GM20000 (cell line): ENCODE measurements at places on chromosomes 7 and 10.

GRCh38 chr7:99403764-99404163 is 4.6 kb downstream of the PDAP1 start:
- DNase-seq, result no peak

DNA sequence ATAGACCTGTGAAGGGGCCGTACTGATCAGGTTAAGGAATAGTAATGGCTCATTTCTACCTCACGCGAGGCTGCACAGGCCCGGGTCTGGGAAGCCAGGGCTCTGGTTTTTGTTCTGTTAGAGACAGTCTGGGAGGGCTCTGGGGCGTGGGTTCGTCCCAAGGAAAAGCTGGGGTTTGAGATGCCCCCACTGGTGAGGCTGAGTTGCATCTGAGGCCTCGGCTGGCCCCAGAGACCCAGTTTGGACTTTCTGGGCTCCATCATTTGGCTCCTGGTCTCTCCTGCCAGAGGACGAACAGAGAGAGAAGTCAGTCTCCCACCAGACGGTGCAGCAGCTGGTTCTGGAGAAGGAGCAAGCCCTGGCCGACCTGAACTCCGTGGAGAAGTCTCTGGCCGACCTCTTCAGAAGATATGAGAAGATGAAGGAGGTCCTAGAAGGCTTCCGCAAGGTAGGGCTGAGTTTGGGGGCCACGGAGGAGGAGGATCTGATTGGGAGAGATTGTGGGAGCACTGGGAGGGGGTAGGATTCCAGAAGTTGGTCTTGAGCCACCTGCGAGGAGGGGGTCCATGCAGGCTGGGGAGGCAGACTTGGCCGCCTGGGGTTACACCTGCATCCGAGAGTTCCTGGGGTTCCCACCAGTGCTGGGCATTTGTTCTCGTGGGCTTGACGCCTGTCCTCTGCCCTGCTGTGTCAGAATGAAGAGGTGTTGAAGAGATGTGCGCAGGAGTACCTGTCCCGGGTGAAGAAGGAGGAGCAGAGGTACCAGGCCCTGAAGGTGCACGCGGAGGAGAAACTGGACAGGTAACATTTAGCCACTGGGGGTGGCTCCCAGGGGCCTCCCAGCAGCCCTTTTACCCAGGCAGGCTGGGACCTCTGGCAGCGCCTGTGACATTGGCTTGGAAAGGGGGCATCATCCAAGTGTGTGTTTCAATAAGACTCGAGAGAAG is 22.5 kb upstream of the BTBD16 start:
- no peak for DNase-seq

DNA sequence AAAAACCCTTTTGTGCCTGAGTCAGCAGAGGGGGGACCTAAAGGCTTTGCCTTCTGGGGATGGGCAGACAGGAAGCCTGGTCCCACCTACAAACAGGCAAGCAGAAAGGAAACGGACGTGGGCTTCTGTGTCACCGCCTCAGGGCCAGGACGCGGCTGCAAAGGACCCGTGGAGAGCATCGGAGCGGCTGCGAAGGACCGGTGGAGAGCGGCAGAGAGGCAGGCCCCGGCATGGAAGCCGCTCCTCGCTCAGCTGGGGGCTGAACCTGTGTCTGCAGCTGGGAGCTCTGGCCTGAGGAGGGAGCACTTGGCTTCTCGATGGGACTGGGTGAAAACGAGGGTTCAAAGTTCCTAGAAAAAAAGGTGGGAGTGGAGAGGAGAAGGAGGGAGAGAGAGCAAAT is 125.4 kb upstream of the PPP2R2D start:
- DNase-seq, result no peak

- no peak for DNase-seq
These were observed 59.1 kb downstream of the ARID5B start for GRCh38 chr10:61960396-61961120.

GRCh38 chr7:102077081-102077480 is 209.6 kb upstream of the SH2B2 start:
- no peak for DNase-seq

DNA sequence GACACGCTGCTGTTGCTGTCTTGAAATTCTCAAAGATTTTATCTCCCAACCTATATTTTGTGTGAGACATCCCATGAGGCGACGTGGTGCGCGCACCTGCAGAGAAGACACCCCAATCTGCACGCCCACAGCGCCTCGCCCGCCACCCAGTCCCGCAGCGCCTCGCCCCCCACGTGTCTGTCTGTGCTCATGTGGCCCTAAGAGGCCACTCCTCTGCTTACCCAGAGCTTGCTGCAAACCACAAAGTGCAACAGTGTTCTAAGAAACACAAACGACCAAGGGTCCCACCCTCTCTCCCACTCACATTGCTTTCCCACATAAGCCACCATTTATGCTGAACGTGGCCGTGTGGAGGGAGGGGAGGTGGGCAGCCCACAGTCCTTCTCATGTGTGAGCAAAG is 287.2 kb downstream of the PTPRN2 start:
- DNase-seq, result no peak

- DNase-seq, result peak; percentile 90
These were observed 167.9 kb downstream of the NEURL1 start for GRCh38 chr10:103661198-103661950.

GRCh38 chr10:4316161-4316810 is 509.7 kb upstream of the AKR1E2 start:
- no peak for DNase-seq

- DNase-seq, result no peak
These were observed 230.3 kb downstream of the ARHGAP12 start for GRCh38 chr10:31698181-31698830.

DNA sequence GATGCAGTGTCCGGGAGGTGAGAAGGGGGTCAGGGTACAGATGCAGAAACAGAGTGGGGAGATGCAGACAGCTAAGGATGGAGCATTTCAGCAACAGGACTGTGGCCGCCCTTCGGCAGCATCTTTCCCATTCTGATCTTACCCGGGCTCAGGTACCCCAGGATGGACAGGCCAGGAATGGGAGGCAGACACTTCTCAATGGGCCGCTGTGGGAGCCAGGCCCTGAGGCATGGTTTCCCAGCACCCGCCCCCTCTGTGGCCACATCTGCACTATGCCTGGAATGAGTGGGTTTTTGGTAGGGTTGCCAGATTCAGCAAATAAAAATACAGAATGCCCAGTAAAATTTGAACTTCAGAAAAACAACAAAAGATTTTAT is 105.2 kb upstream of the CTBP2 start:
- DNase-seq, result no peak
